Anterior cingulate cortex (tissue), 58 donors: ENCODE measurements at places on chromosomes 3 and 15.

DNA sequence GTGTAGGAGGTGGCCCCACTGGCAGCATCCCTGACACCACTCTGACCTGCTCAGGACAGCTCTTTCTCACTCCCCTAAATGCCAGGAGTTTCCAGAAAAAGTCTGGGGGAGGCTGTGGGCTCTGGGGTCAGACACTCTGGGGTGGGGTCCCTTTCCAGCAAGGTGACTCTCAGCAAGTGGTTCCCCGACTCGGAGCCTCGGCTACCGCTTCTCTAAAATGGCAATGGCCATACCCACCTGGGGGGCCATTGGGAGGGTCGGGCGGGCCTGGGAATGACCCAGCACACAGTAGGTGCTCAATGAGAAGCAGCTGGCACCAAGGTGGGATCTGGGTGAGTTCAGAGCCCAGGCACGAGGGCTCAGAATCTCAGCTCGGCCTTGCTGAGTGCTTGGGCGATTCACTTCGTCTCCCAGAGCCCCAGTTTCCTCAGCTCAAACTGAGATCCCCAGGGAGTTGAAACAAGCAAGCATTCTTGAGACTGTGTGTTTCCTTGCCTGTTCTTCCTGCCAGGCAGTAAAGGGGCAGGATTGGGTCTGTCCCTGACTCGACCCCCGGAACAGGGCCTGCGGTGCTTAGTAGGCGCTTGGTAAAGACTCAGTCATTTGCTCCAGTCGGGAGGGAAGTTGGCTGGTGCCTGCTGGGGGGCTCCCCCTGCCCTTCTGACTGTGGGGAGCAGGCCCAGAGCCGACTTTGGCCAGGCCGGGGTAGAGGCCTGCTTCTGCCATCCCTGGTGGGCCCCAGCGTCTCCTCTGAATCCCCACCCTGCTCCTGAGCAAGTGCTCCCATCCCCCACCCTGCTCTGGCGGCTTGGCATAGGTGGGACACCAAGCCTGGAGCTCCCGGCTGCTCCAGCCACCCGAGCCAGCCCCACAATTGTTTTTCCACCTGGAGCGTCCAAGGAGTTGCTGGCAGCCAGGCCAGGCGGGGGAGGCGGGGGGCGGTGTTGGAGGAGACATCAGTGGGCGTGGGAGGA lies 32.9 kb upstream of the FBLN2 start:
- no peak for DNase-seq

GRCh38 chr3:141955175-141955574 lies 78.7 kb downstream of the ATP1B3 start:
- no peak for DNase-seq

DNA sequence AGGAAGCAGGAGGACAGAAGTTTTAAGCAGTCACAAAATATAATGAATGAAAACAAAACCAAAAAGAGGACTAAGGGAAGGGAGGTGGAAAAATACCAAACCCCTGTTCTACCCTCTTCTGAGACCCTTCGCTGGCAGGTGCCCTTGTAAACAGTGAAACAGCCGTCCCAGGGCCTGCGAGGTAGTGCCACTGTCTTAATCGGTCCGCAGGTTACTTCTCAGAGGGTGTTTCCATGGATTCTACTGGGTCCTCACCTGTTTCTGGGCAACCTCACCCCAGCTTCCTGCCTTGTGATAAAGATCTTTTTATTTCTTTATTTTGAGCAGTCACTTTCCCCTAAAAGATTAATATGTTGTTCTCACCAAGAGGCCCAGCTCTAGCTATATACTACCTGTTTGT lies 65.3 kb downstream of the SLC30A4 start:
- DNase-seq, result no peak

GRCh38 chr15:73009066-73010056 lies 42.9 kb upstream of the NEO1 start:
- no peak for DNase-seq

DNA sequence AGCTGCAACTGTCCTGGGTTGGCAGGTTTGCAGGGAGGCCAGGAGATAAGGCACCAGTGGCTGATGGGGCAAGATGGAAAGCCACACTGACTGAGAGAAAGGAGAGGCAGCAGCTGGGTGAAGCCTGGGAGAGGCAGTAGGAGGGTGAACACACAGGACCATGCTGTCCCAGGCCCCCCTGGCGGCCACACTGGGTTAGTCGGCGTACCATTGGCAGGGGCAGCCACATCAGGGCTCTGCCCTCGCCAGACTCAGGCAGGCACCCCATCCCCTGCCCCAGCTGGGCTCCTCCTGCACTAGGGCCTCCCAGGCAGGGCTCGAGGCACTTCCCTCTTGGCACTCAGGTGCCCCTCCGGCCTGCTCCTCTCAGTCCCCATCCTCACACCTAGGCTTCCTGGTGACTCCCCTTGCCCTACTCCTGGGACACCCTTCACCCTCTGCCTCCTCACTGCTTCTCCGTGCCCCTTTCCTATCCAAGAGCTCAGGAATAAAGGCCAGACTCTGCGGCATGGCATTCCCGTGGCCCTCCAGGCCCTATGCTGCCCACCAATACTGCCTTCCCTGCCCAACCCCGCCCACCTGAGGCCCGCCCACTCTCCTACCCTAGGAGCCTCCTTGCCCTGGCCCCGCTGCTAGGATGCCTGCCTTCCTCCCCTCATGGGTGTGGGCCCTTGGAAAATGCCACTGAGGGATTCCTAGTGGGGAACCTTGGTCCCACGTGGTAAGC lies 28.7 kb upstream of the DUSP7 start:
- no peak for DNase-seq

DNA sequence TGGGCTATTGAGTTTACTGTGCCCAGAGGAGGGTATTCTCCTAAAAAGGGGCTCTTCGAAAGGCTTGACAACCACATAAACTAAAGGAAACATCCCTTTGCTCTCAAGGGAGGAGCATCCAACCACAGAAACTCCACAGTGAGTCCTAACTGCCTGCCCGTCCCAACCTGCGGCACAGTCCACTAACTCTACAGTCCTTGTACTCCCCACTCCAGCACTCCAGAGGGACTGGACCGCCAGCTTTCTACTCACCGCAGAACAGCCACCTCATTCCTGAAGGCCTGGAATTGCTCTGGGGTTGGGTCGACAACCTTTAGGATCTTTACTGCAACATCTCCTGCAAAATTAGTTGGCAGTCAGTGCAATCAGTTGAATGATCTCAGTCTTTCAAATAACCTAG lies 34.6 kb downstream of the MKRN2 start:
- no peak for DNase-seq

- no peak for DNase-seq
Observed at GRCh38 chr15:48361685-48362084, 30.5 kb downstream of the DUT start.

DNA sequence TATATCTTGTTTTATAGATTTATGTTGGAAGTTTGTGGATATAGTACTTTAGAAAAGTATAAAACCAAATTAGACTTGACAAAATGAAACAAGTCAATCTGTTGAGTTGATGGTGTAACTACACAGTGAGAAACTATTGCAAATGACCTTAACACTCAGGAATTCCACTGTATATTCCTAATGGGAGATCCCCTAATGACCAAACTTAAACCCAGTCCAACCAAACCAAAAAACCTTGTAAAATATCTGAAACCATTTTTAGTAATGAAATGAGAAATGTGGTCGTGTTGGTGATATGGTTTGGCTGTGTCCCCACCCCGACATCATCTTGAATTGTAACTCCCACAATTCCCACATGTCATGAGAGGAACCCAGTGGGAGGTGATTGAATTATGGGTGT lies 31.9 kb upstream of the ATP13A3 start:
- no peak for DNase-seq

- no peak for DNase-seq
Observed at GRCh38 chr3:16260046-16260445, 4.7 kb downstream of the DPH3 start.
